ENCODE measurements at places on chromosomes 3 and 15.

GRCh38 chr3:184713040-184713355 is 1.1 kb upstream of the MAGEF1 start:
- DNase-seq: no peak

GRCh38 chr3:172285844-172286243 is 162.4 kb downstream of the GHSR start:
- DNase-seq: no peak

GRCh38 chr3:32450426-32450825 is 52.2 kb downstream of the CMTM6 start:
- no peak for DNase-seq

- no peak for DNase-seq
These were observed 1.5 kb downstream of the SMAD6 start for GRCh38 chr15:66703540-66703941.

DNA sequence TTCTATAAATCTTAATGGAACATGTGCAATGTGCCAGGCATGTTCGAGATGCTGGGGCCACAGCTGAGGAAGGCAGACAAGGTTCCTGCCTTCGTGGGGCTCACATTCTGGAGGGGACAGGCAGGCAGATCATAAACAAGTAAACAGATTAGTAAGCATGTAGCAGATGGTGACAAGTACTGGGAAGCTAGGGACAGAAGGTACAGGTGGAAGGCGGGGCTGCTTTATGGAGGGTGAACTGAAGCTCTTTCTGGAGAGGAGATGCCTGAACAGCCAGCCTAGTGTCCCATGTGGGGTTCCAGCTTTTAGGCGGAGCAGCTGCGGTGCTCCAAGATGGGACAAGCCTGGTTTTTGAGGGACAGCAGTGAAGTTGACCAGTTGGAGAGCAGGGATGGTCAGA is 74.7 kb upstream of the SNRK start:
- DNase-seq: no peak

DNA sequence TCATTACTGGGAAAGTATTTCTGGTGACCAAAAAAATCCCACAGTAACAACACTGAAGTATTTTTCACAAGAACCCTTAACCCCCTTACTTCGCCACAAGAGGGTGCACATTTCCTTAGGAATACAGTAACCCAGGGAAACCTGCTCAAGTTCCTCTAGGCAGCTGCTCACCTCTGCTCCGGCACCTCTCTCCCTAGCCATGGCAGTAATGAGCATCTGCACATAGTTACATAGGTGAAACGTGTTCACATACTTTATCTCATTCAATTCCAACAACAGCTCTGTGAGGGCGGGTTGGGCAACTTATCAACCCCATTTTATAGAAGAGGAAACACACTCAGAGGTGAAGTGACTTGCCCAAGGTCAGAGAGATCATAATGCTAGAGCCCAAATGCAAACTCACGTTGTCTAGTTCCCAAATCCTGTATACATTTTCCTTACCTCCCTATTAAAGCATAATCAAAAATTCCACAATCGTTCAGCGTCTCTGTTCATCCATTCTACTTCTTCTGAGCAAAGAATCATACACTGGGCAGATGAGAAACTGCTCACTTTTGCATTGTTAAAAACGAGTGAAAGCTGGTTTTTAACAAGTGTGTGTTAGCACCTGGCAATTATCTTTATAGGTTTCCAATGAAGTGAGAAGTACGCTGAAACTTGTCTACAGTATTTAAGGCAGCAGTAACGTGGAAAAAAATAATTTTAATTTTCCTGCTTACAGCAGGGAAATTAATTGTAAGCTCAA is 90.7 kb downstream of the IGF2BP2 start:
- no peak for DNase-seq

GRCh38 chr3:186882150-186882524 is 39.6 kb downstream of the ADIPOQ start:
- DNase-seq: no peak

DNA sequence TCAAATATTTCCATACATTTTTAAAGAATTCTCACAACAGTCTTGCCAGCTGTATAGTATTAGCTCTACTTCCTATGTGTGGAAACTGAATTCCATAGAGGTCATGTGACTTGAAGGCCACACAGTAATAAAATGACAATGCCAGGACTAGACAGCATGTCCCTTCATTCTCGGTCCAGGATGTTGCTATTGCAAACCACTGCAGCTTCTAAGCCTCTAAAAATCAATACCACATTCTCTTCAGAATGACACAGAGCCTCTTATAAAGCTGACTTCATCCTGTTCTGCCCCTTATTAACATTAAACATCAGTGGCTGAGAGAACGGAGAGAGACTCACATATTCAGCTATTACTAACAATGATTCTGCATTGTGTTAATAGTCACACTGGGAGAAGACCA is 240.3 kb upstream of the PEX5L start:
- no peak for DNase-seq

GRCh38 chr3:143363949-143364348 is 244.4 kb downstream of the CHST2 start:
- DNase-seq: no peak

DNA sequence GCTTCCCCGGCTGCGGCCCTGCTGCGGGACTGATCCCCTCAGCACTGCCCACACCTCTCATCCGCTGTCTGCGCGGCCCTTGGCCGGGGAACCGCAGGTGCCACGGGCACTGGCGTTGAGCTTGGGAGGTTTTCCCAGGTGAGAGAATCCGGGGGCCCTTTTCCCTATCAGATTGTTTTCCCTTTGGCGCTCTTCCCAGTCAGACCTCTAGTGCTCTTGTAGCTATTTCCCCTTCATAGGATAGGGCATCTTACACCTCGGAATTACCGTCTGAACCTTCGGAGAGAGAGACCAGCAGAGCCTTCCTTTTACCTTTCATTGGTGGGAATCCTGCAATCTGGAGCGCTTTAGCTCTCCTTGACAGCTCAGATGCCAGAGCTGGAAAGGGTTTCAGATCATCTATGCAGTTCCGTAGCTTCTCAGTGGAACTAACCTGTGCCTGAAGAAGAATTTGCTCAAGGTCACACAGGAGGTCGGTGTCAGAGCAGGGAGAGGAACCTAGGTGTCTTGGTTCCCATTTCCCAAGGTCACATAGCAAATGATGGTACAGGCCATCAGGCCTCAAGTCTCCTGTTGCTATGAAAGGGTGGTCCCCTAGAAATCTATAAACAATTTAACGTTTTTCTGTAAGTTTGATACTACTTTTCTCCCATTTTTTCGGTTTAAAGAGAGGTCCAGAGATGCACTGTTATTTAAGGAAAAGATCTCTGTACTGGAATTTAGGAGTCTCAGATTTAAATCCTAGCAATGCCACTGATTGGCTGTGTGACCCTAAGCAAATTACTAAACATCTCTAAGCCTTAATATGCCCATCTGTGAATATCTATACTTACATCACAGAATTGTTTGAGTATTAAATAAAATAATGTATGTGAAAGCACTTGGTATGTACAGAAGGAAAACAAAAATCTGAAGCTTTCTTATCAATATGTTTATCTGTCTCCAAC is 916 bp downstream of the IDH3A start:
- DNase-seq: no peak

DNA sequence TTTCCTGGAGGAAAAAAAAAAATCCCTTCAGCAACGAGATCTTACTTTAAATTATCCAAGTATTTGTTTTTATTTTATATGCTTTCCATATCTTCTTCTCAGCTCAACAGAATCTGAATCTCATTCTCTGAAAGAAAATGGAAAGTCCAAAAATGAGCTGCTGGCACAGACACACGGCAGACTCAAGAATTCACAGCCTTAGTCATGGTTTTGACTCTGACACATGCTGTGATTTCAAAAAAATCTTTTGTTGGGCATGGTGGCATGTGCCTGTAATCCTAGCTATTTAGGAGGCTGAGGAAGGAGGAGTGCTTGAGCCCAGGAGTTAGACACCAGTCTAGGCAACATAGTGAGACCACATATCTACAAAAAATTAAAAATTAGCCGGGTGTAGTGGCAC is 565.0 kb downstream of the MAGI1 start:
- no peak for DNase-seq

DNA sequence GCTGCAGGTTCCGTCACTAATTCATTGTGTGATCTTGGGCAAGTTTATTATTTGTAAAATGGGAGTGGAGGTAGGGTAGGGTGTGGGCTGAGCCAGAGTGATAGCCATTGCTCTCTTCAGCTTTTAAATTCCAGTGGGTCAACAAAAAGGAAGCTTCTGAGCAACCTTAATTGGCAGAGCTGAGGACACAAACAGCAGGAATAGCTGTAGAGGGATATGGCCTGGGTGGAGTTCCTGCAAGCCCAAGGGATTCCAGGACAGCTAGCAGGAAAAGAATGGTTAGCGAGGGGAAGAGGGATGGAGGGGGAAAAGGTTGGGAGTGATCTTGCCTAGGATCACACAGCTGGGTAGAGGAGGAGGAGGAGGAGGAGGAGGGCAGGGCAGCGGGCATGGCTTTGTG is 11.4 kb downstream of the CCK start:
- no peak for DNase-seq

DNA sequence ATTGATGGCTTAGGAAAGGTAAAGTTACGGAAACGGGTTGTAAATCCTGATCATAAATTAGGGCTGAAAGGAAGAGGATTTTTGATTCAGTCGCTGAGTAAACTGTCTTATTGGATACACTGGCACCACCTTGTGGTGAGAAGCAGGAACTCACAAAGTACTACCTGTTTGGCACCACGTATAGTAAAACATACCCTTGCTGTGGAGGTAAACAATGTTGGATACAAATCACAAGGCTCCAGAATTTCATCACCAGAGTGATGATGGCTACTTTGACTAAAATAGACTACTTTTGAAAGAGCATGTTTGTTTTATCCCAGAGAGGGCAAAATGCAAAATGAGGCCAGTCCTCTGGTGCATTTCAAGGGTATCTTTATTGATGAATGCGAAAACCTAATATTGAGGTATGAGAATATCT is 216.9 kb downstream of the IGSF11 start:
- no peak for DNase-seq

- DNase-seq: no peak
These were observed 50.2 kb downstream of the GABRB3 start for GRCh38 chr15:26722621-26723160.

- no peak for DNase-seq
These were observed 87.7 kb downstream of the MEGF11 start for GRCh38 chr15:66165856-66166255.

DNA sequence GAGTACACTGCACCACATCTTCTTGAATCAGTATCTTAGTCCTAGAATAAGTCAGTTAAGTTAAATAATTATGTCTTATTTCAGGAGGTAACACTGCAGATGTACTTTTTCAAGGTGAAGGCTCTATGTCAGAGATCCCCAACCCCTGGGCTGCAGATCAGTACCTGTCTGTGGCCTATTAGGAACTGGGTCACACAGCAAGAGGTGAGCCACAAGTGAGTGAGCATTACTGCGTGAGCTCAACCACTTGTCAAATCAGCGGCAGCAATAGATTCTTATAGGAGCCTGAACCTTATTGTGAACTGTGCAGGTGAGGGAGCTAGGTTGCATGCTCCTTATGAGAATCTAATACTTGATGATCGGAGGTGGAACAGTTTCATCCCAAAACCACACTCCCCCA is 851.9 kb upstream of the ALCAM start:
- DNase-seq: no peak

- DNase-seq: no peak
These were observed 21.5 kb downstream of the FAM174B start for GRCh38 chr15:92634060-92634459.

- DNase-seq: no peak
These were observed 430.7 kb upstream of the RBMS3 start for GRCh38 chr3:28850186-28850585.

DNA sequence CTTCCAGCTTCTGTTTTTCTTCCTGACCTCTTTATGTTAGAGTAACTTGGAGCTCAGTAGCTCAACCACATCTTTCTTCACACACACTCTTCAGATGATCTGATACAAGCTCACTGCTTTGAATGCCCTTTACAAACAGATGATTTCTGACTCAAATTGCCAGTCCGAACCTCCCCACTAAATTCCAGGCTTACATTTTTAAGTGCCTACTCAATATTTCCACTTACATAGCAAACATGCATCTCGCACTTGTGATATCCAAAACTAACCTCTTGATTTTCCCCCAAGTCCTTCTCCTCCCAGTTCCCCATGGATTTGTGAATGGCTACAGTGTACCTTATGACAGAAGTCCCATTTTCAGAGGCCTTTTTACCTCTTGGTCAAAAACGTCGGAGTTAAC is 139.1 kb downstream of the GBE1 start:
- DNase-seq: no peak

DNA sequence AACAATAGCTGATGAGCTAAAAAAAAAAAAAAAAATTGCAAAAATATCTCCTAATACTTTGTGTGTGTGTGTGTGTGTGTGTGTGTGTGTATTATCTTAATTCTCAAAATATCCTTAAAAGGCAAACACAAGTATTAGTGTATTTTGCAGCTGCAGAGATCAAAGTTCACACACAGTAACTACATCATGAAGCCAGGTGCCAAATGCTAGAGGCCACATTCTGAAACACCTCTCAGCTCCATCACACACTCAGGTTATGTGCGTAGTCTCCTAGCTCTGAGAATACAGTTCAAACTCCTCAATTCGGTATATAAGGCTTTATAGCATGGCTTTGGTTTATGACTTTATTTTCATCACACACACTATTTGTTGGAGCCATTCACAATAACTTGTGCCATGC is 33.5 kb upstream of the PPARG start:
- DNase-seq: no peak

DNA sequence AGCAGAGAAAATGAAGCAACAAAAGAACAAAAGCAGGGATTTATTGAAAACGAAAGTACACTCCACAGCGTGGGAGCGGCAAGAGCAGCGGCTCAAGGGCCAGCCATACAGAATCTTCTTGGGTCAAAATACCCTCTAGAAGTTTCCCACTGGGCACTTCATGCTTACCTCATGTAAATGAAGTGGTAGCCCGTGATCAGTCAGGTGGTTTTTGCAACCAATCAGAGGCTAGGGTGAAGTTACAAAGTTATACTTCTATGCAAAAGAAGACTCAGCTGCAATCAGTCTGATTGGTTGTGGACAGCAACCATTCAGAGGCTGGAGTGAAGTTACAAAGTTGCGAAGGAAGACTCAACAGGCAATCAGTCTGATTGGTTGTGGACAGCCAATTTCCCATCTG is 37.8 kb upstream of the TRH start:
- no peak for DNase-seq

DNA sequence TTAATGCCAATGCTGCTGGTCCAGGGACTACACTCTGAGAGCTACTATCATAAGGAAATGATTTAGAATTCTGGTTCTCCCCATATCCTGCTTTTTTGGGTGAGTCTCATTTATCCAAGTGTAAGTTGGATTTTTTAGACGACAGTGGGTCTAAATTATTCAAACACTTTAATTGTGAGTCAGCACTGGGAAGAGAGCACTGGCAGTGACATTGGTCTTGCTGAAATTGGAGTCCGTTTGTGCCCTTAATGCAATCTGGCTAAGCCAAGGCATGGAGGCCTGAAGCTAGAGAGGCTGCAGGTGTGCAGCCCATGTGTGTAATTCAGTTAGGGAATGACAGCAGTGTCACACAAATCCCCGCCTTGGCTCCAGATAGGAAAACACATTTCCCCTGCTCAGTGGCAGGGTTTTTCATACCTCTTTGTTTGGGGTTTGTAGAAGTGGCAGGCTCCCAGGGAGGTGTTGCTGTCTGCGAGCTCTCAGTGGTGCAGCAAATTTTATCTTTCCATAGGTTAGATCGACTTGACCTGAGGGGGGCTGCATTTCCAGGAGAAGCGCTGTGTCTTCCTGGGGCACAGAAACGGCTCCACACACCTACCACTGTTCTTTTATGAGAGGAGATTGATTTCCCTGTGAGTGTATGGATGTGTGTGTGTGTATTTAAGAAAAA is 197.7 kb downstream of the CD47 start:
- no peak for DNase-seq

Measured in T-helper 17 cell (primary cell).